ENCODE measurements at places on chromosomes 1 and 21.

DNA sequence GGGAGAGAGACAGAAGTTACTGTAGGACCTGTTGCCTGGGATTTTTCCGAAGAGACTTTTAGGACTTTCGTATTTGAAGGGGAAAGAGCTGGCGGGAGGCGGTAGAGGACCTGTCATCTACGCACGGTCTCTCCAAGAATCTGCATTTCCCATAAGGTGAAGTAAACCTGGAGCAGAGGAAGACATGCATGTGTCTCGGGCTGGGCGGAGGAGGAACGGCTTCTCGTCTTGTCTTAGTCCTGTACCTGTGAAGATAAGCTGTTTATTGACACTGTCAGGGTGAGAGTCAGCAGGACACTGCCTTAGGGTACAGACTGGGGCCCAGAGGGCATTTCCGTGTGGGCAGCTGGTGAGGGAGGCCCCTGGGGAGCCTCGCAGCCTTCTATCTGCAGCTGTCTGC is 123.4 kb upstream of the COL6A1 start:
- DNase-seq, result no peak

DNA sequence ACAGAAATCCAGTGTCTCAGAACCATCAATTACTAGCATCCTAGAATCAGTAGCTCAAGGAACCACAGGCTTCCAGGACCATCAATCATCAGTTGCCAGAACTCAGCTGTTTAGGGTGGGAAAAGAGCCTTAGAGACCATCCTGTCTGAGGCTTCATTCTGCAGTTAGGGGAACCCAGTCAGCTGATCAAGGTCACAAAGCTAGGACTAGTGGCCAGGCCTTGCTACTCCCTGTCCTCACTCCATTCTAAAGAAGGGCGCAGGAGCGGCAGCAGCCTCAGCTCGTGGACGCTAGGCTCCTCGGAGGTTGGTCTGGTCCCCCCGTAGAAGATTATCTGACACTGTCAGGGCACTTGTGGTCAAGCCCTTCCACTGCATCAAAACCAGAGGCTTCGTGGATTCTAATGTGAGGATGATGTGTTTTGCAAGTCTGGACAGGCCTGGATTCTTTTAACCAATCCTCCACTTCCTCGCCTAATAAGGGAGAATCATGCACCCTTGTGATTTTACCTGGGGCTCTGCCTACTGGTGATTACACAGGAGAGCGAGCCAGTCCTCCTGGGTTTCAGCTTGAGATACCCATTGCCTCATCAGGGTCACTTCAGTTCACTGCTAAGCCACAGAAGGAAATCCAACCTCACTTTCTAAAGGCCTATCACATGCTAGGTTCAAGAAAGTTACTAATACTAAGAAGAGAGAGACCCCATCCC is 41.7 kb upstream of the IFFO2 start:
- DNase-seq, result no peak

DNA sequence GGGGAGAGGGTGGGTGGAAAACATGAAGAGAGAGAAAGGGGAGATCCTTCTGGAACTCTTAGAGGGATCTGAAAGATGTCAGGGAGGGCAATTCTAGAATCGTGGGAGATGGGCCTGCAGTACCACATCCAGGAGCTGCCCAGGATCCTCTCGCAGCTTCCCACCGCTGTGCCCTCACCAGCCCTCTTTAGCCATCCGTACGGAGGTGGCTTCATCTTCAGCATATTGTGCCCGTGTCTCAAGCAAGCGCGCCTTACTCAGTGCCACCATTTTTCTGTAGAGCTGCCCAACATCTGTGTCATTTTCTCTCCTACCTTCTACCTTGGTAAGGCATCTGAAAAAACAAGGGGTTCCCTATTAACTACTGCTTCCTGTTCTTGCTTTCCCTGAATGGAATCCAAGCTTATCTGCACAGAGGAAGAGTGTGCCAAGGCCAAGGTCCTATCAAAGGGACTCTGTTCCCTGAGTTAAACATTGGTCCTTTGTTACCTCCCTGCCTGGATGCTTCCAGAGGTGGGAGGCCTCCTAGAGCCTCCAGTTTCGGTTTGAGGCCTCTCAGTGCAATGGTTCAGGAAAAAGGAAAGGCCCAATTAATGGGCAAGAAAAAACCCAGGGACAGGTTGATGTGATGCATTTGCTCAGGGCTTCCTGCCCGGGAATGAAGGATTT is 23.2 kb downstream of the C1orf116 start:
- DNase-seq, result no peak

GRCh38 chr1:160260406-160261382 is 1.7 kb downstream of the DCAF8 start:
- peak; percentile 64 for DNase-seq

GRCh38 chr1:90200646-90201205 is 205.8 kb downstream of the ZNF326 start:
- DNase-seq, result no peak

GRCh38 chr1:40709100-40709801 is 17.7 kb downstream of the NFYC start:
- peak; percentile 99 for DNase-seq

GRCh38 chr1:219322766-219323165 is 149.1 kb downstream of the LYPLAL1 start:
- no peak for DNase-seq
